ENCODE measurements at places on chromosomes 5 and 9. TPM values are rescaled to one million over a fixed set of nuclear protein-coding genes. Genes with fewer than 3 reads are reported as not detected.

- H3K4me3 ChIP-seq, result no peak overlapping the region
- H3K4me1 ChIP-seq, result no peaks in the 10 kb centered on the region
- ATAC-seq, result no peak
- H3K36me3 ChIP-seq, result no peaks in the 10 kb centered on the region
- H3K27me3 ChIP-seq, result peaks cover 5% of the 10 kb centered on the region
- no peak overlapping the region for H3K27ac ChIP-seq
Measured at GRCh38 chr5:77892061-77893010, 116.2 kb upstream of the TBCA start.

DNA sequence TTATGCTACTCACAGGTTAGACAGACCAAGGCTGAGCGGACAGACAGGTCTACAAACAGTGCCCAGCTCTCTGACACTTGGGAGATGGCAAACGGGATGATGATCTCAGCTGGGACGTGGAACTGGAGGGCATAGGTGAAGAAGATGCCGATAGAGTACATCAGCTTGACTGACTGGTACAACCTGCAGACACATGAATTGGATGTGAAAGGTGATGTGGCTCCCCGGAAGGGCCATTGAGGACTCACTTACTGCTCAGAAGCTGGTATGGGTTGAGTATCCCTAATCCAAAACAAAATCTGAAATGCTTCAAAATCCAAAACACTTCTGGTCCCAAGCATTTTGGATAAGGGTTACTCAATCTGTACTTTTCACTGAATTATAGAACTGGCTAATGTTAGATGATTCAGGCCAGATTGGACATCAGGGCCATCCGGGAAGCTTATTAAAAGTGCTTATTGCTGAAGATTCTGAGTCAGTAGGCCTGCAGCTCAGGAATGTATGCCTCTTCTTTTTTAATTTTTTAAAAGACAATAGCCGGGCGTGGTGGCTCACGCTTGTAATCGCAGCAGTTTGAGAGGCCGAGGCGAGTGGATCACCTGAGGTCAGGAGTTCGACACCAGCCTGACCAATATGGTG lies 22.4 kb downstream of the SLC36A3 start:
- no peaks in the 10 kb centered on the region for H3K4me1 ChIP-seq
- no peak for ATAC-seq
- no peak overlapping the region for H3K27ac ChIP-seq
- no peak overlapping the region for H3K4me3 ChIP-seq
- H3K36me3 ChIP-seq, result no peaks in the 10 kb centered on the region
- H3K27me3 ChIP-seq, result no peaks in the 10 kb centered on the region

GRCh38 chr5:159240301-159240870 lies 22.7 kb upstream of the UBLCP1 start:
- no peaks in the 10 kb centered on the region for H3K36me3 ChIP-seq
- H3K27ac ChIP-seq, result no peak overlapping the region
- H3K4me3 ChIP-seq, result no peak overlapping the region
- peaks cover 5% of the 10 kb centered on the region for H3K27me3 ChIP-seq
- ATAC-seq, result no peak

GRCh38 chr5:95808686-95809413 lies 13.7 kb downstream of the GLRX start:
- peak overlapping the region; percentile 4 for H3K4me3 ChIP-seq
- no peaks in the 10 kb centered on the region for H3K27me3 ChIP-seq
- peaks cover 3% of the 10 kb centered on the region for H3K4me1 ChIP-seq
- no peaks in the 10 kb centered on the region for H3K36me3 ChIP-seq
- peak overlapping the region; percentile 78 for H3K27ac ChIP-seq

- no peaks in the 10 kb centered on the region for H3K27me3 ChIP-seq
- ATAC-seq, result no peak
- no peak overlapping the region for H3K27ac ChIP-seq
- H3K4me3 ChIP-seq, result no peak overlapping the region
- H3K36me3 ChIP-seq, result no peaks in the 10 kb centered on the region
Measured at GRCh38 chr9:97524424-97524823, 23.0 kb downstream of the TMOD1 start.

- H3K4me1 ChIP-seq, result peaks cover 5% of the 10 kb centered on the region
- H3K4me3 ChIP-seq, result no peak overlapping the region
- peak; percentile 37 for ATAC-seq
- H3K36me3 ChIP-seq, result peaks cover 2% of the 10 kb centered on the region
Measured at GRCh38 chr9:76658510-76659231, 105.6 kb upstream of the PCA3 start.

GRCh38 chr5:95887977-95888376 lies 65.5 kb upstream of the GLRX start:
- ATAC-seq, result no peak
- no peaks in the 10 kb centered on the region for H3K4me1 ChIP-seq
- H3K36me3 ChIP-seq, result no peaks in the 10 kb centered on the region
- no peak overlapping the region for H3K27ac ChIP-seq

DNA sequence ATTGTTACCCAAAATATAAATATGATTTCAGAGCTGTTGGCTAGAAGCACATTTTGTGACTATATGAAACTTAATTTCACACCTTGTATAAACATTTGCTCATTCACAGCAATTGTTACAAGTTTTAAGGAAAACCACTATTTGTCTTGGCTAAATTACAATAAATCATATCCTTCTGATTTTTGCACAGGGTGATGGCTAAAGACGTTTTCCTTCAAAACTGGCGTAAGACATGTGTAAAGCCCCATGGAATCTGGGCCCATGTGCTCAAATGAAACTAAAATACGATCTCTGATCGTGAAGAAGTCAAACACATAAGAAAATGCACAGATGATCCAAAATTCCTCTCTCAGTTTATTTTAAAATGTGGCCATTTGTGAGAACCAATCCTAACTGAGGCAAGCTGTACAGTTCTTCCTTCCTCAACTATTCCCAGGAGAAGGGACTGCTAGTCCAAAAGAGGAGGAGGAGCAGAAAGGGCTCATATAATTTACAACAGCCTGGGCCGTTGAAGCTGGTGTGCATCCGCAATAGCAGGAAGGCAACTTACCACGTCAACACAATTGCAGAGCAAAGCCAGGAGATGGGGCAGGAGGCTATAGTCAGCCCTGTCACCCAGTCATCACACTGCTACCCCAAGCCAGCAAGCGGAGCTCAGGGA lies 98.4 kb downstream of the MED27 start:
- H3K27me3 ChIP-seq, result no peaks in the 10 kb centered on the region
- ATAC-seq, result no peak
- no peak overlapping the region for H3K4me3 ChIP-seq
- H3K36me3 ChIP-seq, result no peaks in the 10 kb centered on the region
- H3K4me1 ChIP-seq, result no peaks in the 10 kb centered on the region
- no peak overlapping the region for H3K27ac ChIP-seq

CARD9 gene
- 2.1 TPM for total RNA-seq

SHB gene
- total RNA-seq, result 9.7 TPM

LHX6 gene
- total RNA-seq, result 2.2 TPM

RETREG1 gene
- 21.3 TPM for total RNA-seq

TERT gene
- not detected for total RNA-seq

Data from gastroesophageal sphincter (tissue), 4 donors.